ENCODE measurements at places on chromosomes 4 and X. TPM values are rescaled to one million over a fixed set of nuclear protein-coding genes. Genes with fewer than 3 reads are reported as not detected.

The TRIM60 gene
- not detected for polyA plus RNA-seq

The INTU gene
- polyA plus RNA-seq, result 1.5 TPM

The TEX13B gene
- polyA plus RNA-seq, result not detected

The ZIC3 gene
- polyA plus RNA-seq, result not detected

The RBMXL3 gene
- not detected for polyA plus RNA-seq

The PGAM4 gene
- polyA plus RNA-seq, result not detected

The TMPRSS11A gene
- polyA plus RNA-seq, result not detected

The GALNT7 gene
- polyA plus RNA-seq, result 28.2 TPM

The TEX11 gene
- not detected for polyA plus RNA-seq

The FAM9B gene
- not detected for polyA plus RNA-seq

The APOOL gene
- polyA plus RNA-seq, result 10.3 TPM

The SPATA4 gene
- 0.18 TPM for polyA plus RNA-seq

The RP2 gene
- polyA plus RNA-seq, result 12.9 TPM

The BTC gene
- polyA plus RNA-seq, result 1.8 TPM

The CT45A3 gene
- polyA plus RNA-seq, result not detected

The SLC9B2 gene
- 7.3 TPM for polyA plus RNA-seq

The VCX gene
- polyA plus RNA-seq, result not detected

The IL21 gene
- polyA plus RNA-seq, result not detected

The CYSLTR1 gene
- not detected for polyA plus RNA-seq

The SPANXA2 gene
- polyA plus RNA-seq, result 0.18 TPM

The SERTM2 gene
- not detected for polyA plus RNA-seq

The SYTL5 gene
- 1.1 TPM for polyA plus RNA-seq

The CBLL2 gene
- polyA plus RNA-seq, result not detected

The HTN3 gene
- polyA plus RNA-seq, result not detected

The TMEM150C gene
- 1.5 TPM for polyA plus RNA-seq

The PRDM8 gene
- 0.10 TPM for polyA plus RNA-seq

The CT45A5 gene
- polyA plus RNA-seq, result not detected

The MAGEA8 gene
- polyA plus RNA-seq, result not detected

The ZNF157 gene
- 0.08 TPM for polyA plus RNA-seq

The P2RY8 gene
- 0.03 TPM for polyA plus RNA-seq

The NHS gene
- polyA plus RNA-seq, result 3.6 TPM

The AFF1 gene
- polyA plus RNA-seq, result 11.3 TPM

The RBMX gene
- 337 TPM for polyA plus RNA-seq

The DACH2 gene
- polyA plus RNA-seq, result not detected

The CCDC110 gene
- not detected for polyA plus RNA-seq

The LIMCH1 gene
- polyA plus RNA-seq, result 51.6 TPM

The FRG2 gene
- polyA plus RNA-seq, result not detected

The ANAPC4 gene
- 15.7 TPM for polyA plus RNA-seq

The SLC49A3 gene
- polyA plus RNA-seq, result 0.12 TPM

The STPG2 gene
- not detected for polyA plus RNA-seq

The CITED1 gene
- 0.30 TPM for polyA plus RNA-seq

The DKK2 gene
- polyA plus RNA-seq, result not detected

The CT45A2 gene
- not detected for polyA plus RNA-seq

The ASB11 gene
- polyA plus RNA-seq, result not detected

The KLB gene
- polyA plus RNA-seq, result 0.51 TPM
